Aortic smooth muscle cell (primary cell): ENCODE measurements at places on chromosomes 13 and 19. TPM values are rescaled to one million over a fixed set of nuclear protein-coding genes. Genes with fewer than 3 reads are reported as not detected.

PROZ gene
- not detected in 2 replicates for total RNA-seq

ACP7 gene
- total RNA-seq = 0.12 TPM in 1 of 2 replicates, not detected in the other

MCF2L gene
- 0.62 and 0.79 TPM in 2 replicates for total RNA-seq

FKRP gene
- total RNA-seq = 13.6 and 16.0 TPM in 2 replicates
